ENCODE measurements at places on chromosomes 7 and 10.
A peak's percentile ranks its signal among the peaks of the same experiment; 100 is the strongest.

GRCh38 chr7:152663931-152664330 is 12.0 kb downstream of the XRCC2 start:
- no peak for DNase-seq

DNA sequence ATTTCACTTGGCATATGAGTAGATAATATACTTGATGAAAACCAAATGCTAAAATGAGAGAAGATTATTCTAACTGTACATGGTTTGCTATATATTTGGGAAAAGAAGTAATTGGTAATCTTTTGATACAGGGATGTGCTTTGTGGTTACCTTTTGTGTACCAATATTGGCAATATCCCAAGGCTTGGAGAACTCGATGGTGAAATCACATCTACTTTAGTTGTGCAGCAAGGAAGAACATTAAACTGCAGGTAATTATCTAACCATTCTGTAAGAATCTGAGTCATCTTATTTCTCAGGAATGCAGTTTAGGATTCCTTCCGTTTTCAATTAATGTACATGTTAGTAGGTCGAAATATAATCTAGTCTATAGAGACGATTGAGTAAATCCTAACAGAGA is 64.1 kb downstream of the SRI start:
- no peak for DNase-seq

DNA sequence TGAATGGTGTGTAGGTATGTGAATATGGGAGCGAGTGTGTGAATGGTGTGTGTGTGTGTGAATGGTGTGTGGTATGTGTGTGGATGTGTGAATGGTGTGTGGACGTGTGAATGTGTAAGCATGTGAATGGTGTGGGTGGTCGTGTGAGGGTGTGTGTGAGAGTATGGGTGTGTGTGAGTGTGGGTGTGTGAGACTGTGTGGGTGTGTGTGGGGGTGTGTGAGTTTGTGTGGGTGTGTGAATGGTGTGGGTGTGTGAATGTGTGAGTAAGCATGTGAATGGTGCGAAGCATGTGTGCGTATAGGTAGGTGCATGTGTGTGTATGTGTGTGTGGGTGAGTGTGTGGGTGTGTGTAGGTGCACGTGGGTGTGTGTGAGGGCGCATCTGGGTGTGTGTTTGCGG is 160.7 kb upstream of the COBL start:
- DNase-seq = no peak

- DNase-seq = no peak
These were observed 219.6 kb downstream of the ELFN1 start for GRCh38 chr7:1889556-1890181.

DNA sequence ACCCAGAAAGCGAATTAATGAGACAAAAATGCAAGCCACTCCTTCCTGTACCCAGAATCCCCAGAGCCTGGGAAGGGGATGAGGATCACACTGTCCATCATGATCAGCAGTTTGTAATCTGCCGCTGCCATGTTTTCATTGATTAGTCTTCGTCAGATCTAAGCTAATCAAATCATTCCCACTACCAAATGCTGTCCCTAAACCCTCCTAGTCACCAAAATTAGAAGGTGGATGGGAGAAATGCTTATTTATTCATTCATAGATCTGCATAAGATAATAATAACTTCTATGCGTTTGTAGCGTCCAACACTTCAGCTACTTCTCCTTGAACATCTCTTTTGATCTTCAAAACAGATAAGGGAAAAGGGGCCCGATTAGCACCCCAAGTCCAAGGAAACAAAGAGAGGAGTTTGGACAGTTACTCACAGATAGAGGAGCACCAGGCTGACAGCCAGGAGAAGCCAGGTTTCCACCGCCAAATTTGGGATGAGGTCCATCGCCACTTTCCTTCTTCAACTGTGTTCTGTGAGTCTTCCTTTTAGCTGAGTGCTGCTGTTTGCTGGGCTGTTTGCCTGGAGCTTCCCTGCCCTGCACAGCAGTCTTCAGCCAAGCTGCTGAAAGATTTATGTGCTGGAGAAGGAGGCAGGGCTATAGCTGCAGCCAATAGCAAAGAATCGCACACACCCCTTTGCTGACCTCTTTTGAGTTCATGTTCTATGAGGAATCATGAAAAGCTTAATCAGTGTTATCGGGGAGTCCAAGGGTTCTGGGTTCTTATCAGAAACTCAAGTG is at the start of gene CYP3A5:
Gene CYP3A5, minus strand, starts transcription at position 597 of the 792 bp plus-strand sequence. Its CDS starts 100 bp downstream, at position 497.
- peak; percentile 75 for DNase-seq

DNA sequence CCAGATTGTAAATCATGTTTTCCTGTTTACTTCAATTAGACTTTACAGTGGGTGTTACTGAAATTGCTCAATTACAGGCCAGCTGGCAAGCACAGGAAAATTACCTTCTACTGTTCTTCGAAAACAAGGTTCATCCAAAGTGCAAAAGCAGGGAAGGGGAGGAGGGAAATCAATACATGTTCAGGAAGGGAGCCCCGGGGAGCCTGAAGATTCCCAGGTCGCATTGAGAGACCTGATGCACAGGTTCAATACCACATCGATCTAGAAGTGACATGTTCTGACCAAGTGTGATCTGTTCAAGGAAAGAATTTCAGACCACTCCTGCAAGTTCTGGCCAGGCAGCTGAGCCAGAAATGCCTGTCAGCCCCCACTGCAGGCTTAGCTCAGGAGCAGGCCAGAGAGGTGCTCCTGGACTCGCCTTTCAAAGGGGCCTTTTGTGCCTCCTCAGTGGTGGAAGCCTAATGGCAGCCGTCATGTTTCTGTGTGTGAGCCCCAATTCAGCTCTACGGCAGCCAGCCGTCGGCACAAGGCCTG is 35.9 kb downstream of the FAM53B start:
- no peak for DNase-seq

GRCh38 chr10:3027866-3028265 is 39.5 kb upstream of the PFKP start:
- DNase-seq = no peak

DNA sequence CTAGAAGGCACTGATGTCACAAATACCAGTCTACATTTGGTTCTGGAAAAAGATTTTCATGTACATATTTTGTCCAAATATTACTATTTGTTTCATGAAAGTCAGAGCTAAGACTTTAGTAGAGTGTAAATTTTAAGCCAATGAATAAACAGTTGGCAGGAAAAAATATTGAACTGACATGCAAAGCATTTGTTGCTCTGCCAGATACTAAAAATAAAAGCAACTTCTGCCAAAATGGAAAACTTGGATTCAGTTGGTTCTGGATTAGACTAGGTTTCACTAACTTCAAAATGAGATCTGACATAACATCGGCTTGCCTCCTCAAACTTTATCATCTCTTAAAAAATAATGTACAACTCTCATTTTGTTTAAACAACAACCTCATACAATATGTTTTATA is 34.9 kb downstream of the FAM204A start:
- DNase-seq = no peak

GRCh38 chr10:132120200-132120599 is 54.5 kb downstream of the JAKMIP3 start:
- DNase-seq = no peak

DNA sequence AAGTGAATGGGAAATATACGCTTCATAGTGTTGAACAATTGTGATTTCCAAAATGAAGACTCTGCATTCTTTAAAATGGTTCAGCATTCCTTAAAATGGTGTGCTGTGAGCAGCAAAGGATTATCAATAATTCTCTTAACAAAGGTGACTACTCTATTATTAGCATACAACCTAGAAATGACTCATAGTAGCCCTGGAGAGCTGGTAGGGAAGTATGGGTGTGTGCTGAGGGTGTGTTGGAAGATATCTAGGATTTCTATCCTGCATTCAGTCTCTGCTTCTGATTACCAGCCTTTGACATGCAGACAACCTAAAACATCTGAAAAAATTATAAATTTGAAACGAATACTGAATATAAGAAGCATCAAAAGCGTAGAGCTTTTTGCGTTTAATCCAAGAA is 72.5 kb downstream of the SEMA3D start:
- peak; percentile 71 for DNase-seq

DNA sequence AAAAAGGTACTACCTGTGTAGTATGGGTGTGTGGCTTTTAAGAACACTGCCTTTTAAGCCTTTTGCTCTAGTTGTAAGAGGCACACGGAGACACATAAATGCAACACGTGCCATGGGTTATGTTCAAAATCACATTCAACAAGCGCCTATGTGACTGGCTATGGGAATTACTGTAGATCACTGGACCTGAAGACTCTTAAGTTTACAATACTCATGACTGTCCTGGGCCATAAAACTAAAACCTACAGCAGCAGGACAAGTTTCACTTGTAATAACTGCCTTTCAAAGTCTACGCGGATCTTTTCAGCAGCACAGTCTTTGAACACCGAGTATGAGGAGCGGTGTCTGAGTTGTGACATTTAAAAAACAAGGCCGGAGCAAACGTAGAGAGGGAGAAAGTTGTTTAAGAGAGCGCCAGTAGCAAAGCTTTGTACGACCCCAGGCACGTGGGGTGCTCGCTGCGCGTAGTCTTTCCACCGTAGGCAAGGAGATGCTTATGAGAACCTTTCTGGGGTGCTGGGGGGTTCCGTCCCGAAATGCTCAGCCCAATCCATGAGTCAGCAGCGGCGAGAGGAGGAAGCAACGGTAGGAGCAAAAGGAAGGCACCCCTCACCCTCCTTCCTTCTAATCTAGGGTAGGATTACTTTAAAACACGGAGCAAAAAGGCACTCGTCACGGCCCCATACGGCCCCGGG is 662 bp downstream of the DNAJC2 start:
- peak; percentile 53 for DNase-seq

DNA sequence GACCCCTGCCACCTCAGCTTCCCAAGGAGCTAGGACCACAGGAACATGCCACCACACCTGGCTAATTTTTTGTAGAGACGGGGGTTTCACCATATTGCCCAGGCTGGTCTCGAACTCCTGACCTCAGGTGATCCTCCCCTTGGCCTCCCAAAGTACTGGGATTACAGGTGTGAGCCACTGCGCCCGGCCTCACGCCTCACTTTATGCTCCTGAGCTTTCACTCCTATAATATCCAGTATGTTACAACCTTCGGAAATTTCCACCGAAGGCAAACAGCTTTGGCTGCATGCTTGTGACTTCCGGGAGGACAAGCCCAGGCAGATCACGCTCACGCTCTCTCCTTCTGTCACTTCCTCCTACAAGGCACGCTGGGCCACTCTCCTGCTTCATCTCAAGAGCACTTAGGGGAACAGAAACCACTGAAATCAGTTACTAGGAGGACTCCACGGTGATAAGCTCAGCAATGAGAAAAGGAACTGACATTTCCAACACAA is 4.4 kb upstream of the MAD1L1 start:
- no peak for DNase-seq

DNA sequence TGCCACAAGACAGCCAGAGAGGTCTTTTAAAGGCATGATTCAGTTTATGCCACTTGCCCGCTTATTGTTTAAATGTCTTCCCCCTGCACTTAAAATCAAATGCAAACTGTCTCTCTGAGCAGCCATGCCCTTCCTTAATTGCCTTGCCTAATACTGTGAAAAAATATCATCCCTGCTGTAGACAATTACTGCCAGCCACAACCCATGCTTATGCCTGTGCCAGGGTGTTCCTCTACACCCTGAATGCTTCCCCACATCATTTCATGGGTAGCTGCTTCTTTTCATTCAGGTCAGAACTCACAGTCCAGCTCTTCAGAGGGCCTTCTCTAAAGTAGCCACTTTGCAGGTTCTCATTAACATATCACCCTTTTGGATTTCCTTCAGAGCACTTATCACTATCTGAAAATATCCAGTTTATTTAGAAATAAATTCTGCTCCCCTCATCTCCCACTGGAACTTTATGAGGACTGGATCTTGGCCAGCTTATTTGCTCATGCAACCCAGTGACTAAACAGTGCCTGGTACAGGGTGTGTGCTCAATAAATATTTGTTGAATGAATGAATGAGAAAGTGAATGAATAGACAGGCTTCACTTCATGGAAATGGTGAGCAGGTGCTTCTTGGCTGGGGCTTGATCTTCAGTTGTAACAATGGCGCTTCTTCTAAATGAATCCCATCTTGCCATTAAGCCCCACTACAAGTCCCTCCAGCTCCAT is 162.4 kb upstream of the MDFIC start:
- no peak for DNase-seq

- DNase-seq = peak; percentile 87
These were observed 35.9 kb upstream of the SFTPD start for GRCh38 chr10:79984851-79985250.

- no peak for DNase-seq
These were observed 7.3 kb downstream of the CYP2E1 start for GRCh38 chr10:133534417-133534816.

DNA sequence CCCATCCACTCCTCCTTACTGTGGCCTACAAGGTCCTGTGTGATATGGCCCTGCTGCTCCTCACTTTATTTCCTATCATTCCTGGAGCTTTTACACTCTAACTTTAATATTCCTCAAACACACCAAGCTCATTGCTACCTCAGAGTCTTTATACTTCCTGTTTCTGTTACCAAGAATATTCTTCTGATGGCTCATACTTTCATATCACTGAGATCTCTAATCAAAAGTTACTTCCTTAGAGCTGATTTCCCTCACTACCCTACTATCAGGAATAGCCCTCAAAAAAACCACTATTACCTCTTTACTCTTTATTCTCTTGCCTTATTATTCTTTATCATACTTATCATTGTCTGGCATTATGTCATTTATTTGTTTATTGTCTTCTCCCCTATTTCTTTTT is 5.8 kb upstream of the PPP3CB start:
- DNase-seq = no peak

GRCh38 chr7:30476459-30477145 is 2.0 kb downstream of the NOD1 start:
- DNase-seq = no peak

GRCh38 chr7:1763033-1763432 is 93.0 kb downstream of the ELFN1 start:
- DNase-seq = no peak

- DNase-seq = no peak
These were observed 179.9 kb downstream of the DIP2C start for GRCh38 chr10:509361-510102.

DNA sequence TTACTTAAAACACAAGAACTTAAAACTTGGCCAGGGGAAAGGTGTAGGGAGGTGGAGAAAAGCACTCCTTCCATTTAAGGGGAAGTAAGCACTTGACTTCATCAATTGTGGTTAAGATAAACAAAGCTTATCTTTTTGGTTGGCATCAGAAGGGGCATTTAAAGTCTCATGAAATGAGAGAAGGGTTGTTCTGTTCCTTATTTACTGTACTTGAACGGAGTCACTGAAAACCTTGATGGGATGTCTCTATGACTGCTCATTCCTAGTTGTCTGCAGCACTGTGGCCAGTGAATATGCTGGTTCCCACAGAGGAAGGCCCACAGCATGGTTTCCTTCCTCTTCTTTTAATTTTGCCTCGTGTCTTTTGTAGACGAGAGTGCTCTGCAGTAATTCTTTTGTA is 229.3 kb downstream of the AUTS2 start:
- DNase-seq = no peak

DNA sequence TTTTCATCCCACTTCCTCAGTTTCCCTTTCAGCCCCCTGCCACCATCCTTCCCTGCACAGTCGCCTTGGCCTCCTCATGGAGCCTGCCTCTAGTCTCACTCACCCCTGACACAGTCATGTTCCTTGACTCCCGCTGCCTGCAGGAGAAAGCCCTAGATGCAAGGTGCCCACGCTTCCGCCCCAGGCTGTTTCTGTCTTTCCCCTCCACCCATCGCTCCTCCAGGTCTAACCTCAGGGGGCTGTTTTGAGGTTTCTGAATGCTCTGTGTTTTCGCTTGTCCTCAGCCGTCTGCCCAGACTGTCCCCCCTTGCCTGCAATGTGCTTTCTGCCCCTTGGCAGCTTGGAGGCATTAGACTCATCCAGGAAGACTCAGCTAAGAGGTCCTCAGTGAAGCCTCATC is 89.9 kb downstream of the EMX2 start:
- no peak for DNase-seq

GRCh38 chr10:124020981-124021815 is 72.2 kb downstream of the CHST15 start:
- peak; percentile 20 for DNase-seq

Measured in SW480 (cell line).